CMK (cell line): ENCODE measurements at places on chromosomes 5 and 9.

DNA sequence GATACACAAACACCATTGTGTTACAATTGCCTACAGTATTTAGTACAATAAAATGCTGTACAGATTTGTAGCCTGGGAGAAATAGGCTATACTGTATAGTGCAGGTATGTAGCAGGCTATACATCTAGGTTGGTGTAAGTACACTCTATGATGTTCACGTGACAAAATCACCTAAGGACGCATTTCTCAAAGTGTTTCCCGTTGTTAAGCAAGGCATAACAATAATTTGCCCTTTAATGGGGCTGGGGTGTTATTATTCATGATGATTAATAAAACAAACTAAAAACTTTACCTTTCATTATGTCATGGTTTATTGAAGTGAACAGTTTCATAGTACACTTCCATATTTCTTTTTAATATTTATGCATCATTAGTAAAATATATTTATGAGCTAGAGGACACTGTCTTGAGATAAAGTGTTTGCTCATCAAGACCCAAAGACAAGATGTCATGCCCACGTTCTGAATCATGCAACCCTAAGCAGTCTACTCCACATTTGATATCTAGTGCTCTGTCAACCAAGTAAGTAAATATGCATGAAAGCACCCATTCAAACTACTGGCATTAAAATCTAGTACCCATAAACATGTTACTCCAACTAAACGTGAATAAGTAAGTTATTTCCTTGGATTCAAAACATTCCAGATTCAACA lies 220.5 kb downstream of the NR2F1-AS1 start:
- DNase-seq = no peak

DNA sequence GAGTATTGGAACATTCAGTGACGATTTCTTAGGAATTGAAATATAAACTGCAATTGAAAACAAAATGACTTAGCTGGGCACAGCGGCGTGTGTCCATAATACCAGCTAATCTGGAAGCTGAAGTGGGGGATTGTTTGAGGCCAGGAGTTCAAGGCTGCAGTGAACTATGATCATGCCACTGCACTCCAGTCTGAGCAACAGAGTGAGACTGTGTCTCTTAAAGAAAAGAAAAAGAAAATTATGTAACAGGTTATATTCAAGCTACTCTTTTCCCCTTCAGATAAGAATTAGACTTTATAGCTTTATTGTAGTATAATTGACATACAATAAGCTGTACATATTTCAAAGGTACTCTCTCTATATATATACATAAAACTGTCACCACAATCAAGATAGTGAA lies 6.4 kb downstream of the SLC26A2 start:
- no peak for DNase-seq

DNA sequence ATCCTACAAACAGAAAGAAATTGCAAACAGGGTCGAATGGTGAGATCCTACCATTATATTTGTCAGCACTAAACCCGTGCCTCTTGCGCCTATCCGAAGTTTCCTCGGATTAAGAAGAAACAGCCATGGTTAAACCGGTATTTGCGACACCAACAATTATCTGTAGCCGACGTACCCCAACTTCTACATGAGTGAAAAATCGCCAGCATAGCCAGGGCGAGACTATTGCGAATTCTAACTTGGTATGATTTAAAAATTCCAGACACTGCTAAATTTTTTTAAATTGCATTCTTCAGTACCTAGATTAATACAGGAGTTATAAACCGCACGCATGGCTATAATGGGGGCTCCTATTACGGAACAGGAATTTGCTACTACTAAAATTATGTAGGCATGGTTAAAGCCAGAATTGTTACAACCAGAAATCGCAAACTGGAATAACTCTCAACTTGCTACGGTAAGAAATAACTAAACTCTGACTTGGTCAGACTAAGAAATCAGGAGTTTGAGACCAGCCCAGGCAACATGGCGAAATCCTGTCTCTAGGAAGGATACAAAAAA lies 25.3 kb upstream of the ANXA2R start:
- no peak for DNase-seq

DNA sequence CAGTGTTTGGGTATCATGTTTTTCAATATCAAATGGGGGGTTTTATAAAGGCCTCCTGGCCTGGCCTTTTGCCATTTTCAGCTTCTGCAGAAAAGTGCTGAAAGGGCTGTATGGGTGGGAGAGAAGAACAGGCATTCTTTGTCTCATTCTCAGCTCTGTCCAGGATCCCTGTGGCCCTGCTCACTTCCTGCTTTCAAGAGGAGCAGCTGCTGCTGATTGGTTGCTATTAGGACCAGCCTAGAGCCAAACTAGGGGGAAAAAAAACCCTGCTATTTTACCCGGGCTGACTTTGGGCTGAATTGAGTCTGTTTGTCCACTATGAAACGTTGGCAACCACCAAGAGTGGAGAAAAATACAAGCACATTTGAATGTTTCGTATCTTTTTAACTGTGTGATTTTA lies 117.1 kb downstream of the CMYA5 start:
- no peak for DNase-seq

DNA sequence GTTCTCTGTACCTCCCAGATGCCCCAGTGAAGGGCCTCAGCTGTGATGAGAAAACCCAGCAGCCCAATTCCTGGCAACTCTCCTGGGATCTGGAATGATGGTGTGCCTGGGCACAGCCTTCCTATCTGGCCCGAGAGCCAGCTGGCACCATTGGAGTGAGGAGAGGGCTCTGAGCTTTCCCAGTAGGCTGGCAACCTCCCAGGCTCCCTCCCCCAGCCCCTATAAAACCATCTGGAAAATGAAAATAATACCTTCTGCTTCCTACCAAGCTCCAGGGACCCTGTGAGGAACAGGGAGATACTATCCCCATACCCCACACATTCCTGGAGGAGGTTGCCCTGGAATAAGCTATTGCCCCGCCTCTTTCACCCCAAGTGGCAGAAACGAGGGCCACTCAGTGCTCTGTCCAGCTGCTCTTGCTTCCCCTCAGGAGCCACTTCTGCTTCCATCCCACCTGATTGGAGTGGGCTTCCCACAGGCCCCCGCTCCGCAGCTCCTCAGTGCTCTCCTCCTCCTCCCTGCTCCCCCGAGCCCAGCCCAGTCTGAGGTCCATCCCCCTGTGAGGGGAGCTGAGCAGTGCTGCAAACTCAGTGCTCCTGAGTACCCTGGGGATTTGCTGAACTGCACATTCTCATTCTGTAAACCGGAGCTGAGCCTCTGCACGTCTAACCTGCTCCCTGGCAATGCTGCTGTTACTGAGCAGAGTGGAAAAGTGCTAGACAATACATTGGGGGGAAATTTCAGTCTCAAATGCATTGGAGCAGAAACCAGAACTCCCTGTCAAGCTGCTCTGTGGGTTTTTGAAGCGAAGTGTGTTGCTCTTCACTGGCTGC lies 74.7 kb downstream of the THBS4 start:
- DNase-seq = no peak

- no peak for DNase-seq
These were observed 100.3 kb upstream of the ANKH start for GRCh38 chr5:14971873-14972272.

- no peak for DNase-seq
These were observed 482.0 kb downstream of the DTWD2 start for GRCh38 chr5:118506217-118506852.

GRCh38 chr5:127834094-127834531 lies 130.9 kb downstream of the CCDC192 start:
- DNase-seq = no peak

DNA sequence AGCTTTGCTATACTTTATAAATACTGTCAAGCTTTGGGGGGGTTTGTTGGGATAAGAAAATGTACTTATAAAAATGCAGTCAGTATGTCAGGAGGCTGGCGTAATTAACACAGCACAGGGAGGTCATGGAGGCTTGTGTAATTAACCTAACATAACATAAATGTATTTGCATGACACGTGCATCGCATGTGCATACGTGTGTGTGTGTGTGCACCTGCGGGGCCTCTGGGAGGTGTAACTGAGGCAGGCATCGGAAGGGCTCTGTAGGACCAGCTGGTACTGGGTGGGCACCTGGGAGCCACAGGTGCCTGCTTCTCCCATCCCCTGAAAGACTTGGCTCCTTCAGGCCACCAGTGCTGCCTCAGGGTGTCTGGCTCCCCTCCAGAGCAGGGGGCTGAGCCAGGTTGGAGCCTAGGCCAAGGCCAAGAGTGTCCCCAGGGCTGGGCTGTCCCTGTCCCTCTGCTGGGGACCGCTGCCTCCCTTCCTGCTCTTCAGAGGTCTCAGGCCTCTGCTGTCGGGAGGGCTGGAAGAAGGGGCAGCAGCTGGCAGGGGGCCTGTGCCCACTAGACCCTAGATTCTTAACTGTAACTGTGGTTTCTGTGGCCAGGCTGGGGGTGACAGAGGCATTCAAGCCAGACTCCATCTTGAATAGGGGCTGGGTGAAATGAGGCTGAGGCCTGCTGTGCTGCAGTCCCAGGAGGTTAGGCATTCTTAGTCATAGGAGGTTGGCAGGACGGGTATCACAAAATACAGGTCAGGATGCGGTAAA lies 9.0 kb downstream of the FCN2 start:
- no peak for DNase-seq

DNA sequence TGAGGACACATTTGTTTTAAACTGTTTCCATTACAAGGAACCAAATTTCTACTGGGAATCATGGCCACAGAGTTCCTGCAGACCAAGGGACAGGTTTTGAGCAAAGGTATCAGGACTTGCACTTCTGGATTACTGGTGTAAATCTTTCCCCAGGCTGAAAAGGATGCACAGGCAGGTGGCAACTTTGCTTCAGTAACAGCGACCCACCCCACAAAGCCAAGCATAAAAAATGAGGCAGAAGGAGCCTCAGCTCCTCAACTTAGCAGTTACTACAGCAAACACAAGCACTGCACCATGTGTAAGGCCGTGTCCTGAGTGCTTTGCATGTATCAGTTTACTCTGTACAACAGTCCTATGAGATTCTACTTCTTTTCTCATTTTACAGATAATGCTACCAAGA lies 251.9 kb downstream of the EBF1 start:
- no peak for DNase-seq

DNA sequence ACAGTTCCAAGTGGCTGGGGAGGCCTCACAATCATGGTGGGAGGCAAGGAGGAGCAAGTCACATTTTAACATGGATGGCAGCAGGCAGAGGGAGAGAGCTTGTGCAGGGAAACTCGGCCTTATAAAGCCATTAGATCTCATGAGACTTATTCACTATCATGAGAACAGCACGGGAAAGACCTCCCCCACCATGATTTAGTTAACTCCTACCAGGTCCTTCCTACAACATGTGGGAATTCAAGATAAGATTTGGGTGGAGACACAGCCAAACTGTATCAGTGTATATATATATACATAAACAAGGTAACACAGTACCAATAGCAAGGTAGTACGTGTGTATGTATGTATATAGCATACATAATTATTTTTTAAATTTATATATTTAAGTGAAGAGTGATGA lies 50.9 kb downstream of the NFX1 start:
- no peak for DNase-seq

DNA sequence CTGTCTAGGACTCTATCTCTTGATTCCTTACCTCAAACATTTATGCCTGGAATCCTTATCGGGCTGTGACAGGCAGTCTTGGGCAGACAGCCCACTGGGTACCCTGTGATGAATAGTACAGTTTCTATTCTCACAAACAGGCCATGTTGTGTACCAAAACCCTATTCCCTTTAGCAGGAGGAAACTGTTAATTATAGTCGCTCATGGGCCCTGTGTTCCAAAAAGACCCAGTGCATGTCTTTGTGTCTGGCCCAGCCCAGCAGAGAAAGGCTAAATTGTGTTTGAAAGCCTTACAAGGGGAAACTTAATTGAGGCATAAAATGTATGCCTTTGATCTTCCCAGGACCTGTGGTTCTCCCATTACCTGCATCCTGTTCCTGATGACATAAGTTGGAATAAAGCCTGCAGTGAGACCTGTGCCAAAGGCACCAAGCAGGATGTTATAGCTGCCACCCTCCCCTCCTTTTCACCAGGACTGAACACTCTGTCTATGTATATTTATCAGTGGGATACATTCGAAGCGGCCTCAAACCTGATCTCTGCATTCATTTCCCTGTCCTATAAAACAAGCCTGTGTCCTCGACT lies 43.3 kb downstream of the TLR4 start:
- no peak for DNase-seq

DNA sequence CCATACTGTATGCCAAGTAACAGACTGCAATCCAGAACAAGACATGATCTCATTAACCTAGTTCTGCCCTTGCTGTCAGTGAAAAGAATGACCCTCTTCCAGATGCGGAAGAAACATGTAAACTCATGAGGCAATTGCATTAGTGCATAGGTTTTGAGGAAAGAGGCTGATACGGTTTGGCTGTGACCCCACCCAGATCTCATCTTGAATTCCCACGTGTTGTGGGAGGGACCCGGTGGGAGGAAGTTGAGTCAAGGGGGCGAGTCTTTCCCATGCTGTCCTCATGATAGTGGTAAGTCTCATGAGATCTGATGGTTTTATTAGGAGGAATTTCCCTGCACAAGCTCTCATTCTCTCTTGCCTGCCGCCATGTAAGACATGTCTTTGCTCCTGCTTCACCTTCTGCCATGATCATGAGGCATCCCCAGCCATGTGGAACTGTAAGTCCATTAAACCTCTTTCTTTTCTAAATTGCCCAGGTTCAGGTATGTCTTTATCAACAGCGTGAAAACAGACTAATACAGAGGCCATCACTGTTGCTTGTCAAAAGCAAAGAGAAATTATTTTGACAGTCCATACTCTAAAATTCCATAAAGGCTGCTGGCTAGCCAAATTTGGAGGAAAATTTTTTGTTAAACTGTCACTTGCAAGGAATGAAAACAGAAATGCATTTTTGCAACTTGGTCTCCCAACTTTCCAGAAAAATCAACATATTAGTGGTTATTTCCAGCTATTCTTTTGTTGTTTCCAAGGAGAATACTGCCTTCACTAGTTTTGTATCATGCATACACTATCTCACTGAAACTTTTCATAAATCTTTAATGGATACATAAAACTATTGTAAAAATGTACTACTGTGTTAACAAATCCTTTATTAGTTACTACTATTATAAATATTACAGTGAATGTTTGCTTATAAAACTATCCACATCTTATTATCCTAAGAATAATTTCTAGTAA lies 3.2 kb upstream of the ARL15 start:
- no peak for DNase-seq

GRCh38 chr5:76144513-76145274 lies 61.5 kb downstream of the SV2C start:
- DNase-seq = no peak

DNA sequence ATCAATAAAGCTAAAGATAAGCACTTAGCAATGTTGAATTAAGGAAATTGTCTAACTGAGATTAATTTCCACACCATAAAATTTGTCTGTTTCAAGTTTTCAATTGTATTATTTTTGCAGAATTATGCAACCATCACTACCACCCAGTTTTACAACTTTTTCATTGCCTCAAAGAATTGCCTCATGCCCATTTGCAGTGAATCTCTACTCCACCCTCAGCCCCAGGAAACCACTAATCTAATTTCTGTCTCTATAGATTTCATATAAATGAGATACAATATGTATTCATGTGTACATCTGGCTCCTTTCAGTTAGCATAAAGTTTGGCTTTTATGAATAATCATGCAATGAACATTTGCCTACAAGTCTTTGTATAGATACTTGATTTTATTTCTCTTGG lies 72.9 kb downstream of the PTCD2 start:
- no peak for DNase-seq

DNA sequence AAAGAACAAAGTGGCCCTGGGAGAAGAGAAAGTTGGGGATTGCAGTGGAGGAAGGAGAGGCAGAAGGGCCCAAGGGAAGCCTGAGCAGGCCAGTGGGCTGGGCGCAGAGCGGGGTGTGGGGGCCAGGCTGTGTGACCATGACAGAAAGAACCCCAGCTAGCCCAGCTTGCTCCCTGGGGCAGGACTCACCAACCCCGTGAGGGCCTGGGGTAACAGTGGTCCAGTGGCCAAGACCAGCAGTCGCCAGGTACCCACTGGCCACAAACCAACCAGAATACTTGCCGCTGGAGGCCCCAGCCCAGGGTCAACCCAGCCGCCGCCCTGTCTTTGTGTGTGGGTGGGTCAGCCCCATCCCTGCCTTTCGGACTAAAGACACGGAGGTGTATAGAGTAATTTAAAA lies 146.5 kb downstream of the CACNA1B start:
- DNase-seq = no peak
